ENCODE measurements at places on chromosomes 6 and 20.

DNA sequence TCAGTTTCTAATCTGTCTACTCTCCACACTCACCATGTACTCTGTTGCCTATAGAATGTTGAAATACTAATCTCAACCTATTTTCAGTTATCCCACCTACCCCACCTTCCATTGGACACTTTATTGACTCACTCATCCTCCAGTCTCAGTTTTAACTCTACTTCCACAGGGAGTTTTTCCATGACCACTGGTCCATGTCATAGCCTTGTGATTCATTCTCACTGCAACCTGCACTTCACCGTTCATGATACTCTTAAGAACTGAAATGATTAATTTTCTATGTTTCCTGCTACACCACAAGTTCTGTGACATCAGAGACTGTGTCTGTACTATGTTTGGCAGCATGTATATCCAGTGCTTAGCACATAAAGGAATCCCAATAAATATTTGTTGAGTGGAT lies 122.8 kb upstream of the HSF2 start:
- DNase-seq: no peak

- no peak for DNase-seq
These were observed 467.2 kb upstream of the ZNF337 start for GRCh38 chr20:26163890-26164289.

- peak; percentile 87 for DNase-seq
These were observed 219.2 kb upstream of the SGK1 start for GRCh38 chr6:134537146-134537555.

DNA sequence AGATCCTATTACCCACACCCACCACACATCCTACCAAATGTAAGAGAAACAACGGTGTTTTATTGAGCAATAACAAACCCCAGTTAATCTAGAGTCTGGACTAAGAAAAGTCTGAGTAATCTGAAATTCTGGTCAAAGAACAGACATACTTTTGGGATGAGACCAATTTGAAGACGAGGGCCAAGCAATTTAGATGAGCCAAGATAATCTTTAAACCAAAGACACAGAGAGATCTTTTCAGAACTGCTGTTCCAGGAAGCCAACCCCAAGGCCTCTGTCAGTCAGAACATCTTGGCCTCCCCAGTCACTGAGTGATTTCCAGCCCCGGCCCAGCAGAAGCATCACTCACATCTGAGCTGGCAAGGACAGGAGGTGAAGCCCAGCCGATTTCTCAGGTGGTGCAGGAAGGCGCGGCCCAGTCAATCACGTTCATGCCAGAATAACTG lies 118.5 kb upstream of the SYNDIG1 start:
- no peak for DNase-seq

DNA sequence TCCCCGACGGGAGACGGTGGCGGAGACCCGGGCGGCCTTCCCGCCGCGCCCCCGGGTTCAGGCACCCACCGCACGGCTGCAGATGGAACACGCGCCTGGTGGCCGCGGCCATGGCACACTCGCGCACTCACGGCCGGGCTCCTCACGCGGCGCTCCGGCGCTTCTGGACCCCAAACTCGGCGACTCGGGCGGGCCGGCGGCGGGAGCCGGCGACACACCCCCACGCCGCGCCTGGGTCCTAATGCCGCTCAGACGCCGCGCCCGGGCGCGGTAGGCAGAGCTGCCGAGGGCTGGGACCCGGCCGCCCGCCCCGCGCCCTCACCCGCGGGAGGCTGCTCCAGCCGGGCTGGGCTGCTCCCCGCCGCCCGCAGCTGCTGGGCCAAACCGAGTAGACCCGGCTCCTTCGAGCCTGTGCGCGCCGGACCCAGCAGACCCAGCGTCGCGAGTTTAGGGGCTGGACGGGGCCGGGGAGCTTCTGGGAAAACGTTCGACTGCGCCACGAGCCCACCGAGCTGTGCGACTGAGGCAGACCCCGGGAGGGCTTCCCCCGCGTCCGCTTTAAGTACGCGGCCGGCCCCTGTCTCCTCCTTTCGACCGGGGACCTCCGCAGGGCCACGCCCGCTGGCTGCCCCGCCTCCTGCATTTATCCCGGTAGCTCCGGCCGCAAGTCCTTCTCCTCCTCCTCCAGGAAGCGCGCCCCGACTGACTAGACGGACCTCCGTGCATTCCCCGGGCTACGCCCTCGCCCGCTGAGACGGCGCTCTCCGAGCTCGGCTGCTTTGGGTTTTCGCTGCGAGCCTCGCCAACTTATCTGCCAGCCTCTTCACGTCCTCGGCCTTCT lies at the start of gene SLC4A11:
SLC4A11 (minus strand) TSS at position 165 of the 841 bp plus-strand sequence; CDS start at position 112, 53 bp downstream.
- DNase-seq: peak; percentile 86

- DNase-seq: no peak
These were observed 18.3 kb downstream of the TRERF1 start for GRCh38 chr6:42433409-42433808.

GRCh38 chr6:170032706-170033309 lies 258.1 kb downstream of the DLL1 start:
- DNase-seq: no peak

DNA sequence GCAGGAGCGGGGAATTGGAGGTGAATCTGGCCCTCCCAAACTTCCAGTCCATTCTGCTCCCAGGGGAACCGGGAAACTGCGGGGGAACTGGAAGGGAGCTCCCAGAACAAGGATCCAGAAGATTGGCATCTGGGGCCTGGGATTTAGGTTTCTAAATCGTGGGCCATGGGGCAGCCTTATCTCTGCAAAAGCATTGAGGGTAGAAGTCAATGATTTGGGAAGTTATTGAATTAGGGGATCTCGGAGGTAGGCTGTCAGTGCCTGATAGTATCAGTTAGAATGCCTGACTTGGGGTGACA lies 45.1 kb downstream of the HNF4A start:
- no peak for DNase-seq

DNA sequence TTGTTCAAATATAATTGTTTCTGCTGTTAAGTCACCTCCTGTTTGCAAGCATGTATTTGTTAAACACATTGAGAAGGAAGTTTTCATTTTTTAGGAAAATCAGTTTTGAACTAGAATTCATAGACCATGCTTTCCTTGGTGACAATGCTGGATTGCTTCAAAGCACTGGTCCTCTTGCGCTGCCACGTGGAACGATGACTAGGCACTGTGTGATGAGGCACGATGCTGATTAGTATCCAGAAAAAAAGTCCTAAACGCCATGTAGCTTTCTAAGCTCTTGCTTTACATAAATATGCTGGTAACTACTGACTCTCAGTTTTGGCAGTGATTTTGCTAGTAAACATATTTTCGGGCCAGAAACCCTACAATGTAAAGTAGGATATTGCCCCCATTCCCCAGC lies 11.1 kb upstream of the EXOC2 start:
- DNase-seq: no peak

GRCh38 chr6:98433325-98434056 lies 400.9 kb upstream of the POU3F2 start:
- DNase-seq: no peak
